ENCODE measurements at places on chromosomes 6 and 20.

GRCh38 chr6:150410906-150411305, 42.1 kb downstream of the IYD start:
- H3K27ac ChIP-seq = no peak overlapping the region
- peaks cover 1% of the 10 kb centered on the region for H3K36me3 ChIP-seq
- DNase-seq = no peak
- peaks cover 4% of the 10 kb centered on the region for H3K4me1 ChIP-seq
- H3K4me3 ChIP-seq = no peak overlapping the region

DNA sequence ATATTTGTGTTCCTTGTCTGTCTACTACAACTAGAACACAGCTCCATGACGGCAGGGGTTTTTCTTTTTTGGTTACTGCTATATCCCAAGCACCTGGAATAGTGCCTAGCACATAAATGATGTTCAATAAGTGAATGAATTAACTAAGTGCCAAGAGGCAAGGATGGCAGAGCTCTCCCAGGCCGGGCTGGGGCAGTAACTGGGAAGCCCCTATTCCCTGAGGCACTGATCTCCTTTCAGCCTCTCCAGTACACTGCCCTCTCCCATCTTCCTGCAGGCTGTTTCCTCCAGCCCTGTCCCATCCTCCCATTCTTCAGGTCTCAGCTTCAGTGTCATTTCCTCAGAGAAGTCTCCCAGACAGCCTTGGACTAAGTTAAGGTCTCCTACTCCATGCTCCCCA, 29.0 kb upstream of the SPDEF start:
- H3K4me3 ChIP-seq = no peak overlapping the region
- no peak overlapping the region for H3K27ac ChIP-seq
- no peak for DNase-seq
- no peaks in the 10 kb centered on the region for H3K4me1 ChIP-seq
- H3K36me3 ChIP-seq = no peaks in the 10 kb centered on the region

GRCh38 chr20:33279261-33279910, 3.6 kb upstream of the BPIFB1 start:
- peaks cover 22% of the 10 kb centered on the region for H3K27me3 ChIP-seq
- H3K4me3 ChIP-seq = no peak overlapping the region
- no peak overlapping the region for H3K27ac ChIP-seq
- no peaks in the 10 kb centered on the region for H3K4me1 ChIP-seq
- H3K36me3 ChIP-seq = no peaks in the 10 kb centered on the region

GRCh38 chr6:11223286-11223864, 9.1 kb downstream of the NEDD9 start:
- H3K4me3 ChIP-seq = peak overlapping the region; percentile 59
- no peaks in the 10 kb centered on the region for H3K27me3 ChIP-seq
- H3K36me3 ChIP-seq = peaks cover 79% of the 10 kb centered on the region
- no peak for DNase-seq
- peaks cover 92% of the 10 kb centered on the region for H3K4me1 ChIP-seq

DNA sequence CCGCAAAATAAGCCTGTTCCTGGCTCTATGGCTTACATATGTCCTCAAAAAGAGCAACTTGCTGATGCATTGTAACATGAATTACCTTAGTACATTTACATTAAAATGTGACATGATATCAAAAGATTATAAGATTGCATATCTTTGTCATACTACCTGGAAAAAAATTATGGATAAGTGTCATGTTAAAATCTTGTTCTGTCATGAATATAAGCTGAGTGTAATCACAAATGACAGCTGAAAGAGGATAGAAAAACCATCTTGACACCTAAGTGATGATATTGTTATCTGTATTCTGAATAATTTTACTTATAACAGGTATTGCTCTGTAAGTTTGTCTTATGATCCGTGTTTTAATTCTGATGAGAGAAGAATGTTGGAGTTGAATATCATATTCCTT, 503.0 kb upstream of the RNF217 start:
- no peaks in the 10 kb centered on the region for H3K27me3 ChIP-seq
- H3K27ac ChIP-seq = no peak overlapping the region
- H3K4me3 ChIP-seq = no peak overlapping the region
- DNase-seq = no peak
- H3K36me3 ChIP-seq = no peaks in the 10 kb centered on the region
- no peaks in the 10 kb centered on the region for H3K4me1 ChIP-seq

DNA sequence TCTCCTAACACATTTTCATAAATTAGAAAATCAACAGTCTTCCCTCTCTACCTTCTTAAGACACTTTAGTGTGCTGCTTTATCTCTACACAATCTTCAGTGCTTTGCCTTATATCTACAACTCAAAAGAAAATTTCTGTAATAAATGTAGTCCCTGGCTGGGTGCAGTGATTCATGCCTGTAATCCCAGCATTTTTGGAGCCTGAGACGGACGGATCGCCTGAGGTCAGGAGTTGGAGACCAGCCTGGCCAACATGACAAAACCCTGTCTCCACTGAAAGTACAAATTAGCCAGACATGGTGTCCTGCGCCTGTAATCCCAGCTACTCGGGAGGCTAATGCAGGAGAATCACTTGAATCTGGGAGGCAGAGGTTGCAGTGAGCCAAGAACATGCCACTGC, 9.7 kb upstream of the EDN1 start:
- H3K4me3 ChIP-seq = no peak overlapping the region
- no peak overlapping the region for H3K27ac ChIP-seq
- DNase-seq = no peak
- no peaks in the 10 kb centered on the region for H3K36me3 ChIP-seq
- H3K27me3 ChIP-seq = peaks cover 48% of the 10 kb centered on the region
- peaks cover 10% of the 10 kb centered on the region for H3K4me1 ChIP-seq

GRCh38 chr6:40176152-40176551, 241.9 kb upstream of the MOCS1 start:
- peaks cover 3% of the 10 kb centered on the region for H3K27me3 ChIP-seq
- no peak for DNase-seq
- H3K36me3 ChIP-seq = no peaks in the 10 kb centered on the region
- no peaks in the 10 kb centered on the region for H3K4me1 ChIP-seq

DNA sequence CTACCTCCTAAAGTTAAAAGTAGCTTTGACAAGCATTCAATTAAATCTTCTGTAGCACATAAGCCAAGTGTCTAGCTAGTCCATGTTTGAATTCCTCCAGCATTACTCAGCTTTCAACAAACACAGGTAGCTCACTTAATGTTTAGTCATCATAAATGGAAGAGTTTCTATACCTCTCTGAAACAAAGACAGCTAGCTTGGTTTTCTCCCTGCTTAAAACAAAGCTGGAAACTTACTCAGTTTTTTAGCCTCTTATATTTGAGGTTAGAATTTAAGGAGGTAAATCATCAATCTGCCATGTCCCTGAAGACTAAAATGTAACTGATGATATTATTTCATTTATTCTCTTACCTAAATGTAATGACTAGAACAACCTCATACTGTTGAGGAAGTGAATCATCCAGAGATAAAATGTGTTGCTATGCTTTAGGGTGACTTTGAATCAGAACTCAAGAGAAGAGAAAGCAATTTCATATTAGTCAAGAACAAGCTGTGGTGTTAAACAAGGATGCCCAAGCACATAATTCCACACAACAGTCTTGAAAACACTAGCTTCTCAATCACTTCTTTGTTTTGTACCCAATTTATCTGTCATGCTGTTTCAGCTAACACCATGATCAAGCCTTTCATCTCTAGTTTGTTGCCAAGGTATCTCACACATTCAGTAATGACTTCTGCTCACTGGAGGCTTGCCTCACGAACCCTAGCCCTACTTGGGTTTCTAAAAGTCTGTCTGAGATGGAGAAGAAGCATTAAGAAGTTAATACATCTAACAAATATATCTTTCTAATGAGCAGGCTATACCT, 251.9 kb downstream of the EPM2A start:
- H3K4me3 ChIP-seq = no peak overlapping the region
- no peak overlapping the region for H3K27ac ChIP-seq
- H3K4me1 ChIP-seq = no peaks in the 10 kb centered on the region
- no peaks in the 10 kb centered on the region for H3K27me3 ChIP-seq
- H3K36me3 ChIP-seq = no peaks in the 10 kb centered on the region

- H3K4me3 ChIP-seq = no peak overlapping the region
- no peaks in the 10 kb centered on the region for H3K36me3 ChIP-seq
- H3K4me1 ChIP-seq = no peaks in the 10 kb centered on the region
Observed at GRCh38 chr6:36803482-36803881, 35.8 kb downstream of the CPNE5 start.

GRCh38 chr20:58906894-58907293, 54.4 kb downstream of the GNAS start:
- H3K27me3 ChIP-seq = no peaks in the 10 kb centered on the region
- H3K36me3 ChIP-seq = peaks cover 81% of the 10 kb centered on the region
- peak overlapping the region; percentile 92 for H3K27ac ChIP-seq
- no peak for DNase-seq

DNA sequence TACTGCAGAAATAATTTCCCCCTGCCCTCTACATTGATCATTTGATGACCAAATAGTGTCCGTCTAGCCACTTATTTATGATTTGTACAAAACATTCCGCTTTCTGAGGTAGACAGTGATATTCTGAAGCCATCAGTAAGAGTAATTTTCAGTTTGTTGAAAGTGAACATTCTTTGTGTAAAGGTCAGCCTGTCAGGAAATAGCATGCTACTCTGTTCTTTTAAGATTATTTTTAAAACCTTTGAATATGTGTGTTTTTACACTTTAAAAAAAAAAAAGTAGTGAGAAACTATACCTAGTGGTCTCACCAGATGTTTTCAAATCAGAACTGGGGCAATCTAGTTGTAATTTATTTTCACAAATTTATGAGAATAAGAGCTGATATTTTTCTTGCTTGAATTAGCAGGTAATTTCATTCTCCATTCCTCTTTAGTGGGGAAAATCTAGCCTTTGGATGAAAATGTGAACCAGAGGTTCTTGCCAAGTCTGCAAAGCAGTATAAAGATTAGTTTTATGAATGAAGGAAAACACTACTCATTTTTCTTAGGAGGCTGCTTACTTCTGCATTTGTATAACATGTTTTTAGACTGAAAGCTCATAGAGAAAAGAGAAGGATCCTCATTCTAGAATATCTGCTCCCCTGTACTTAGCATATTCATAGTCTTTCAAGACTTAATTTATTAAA, 12.1 kb upstream of the REV3L start:
- no peak for DNase-seq
- H3K4me1 ChIP-seq = no peaks in the 10 kb centered on the region
- H3K27ac ChIP-seq = no peak overlapping the region

DNA sequence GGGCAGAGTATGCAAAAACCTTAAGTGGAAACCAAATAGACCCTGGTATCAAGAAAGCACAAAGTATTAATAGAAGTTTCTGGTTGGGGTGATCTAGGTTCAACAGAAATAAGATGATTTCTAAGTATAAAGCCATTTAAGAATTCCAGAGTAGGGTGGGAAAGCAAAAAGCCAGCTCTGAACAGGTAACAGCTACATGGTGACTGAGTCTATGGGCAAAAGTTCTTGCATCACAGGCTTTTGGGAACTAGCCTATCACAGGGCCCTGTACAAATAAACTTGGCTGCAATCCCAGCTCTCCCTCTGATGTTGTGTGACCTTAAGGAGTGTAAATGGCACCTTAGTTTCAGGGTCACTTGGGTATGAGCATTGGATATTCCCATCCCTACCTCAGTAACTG, 5.5 kb downstream of the TCF19 start:
- no peak overlapping the region for H3K4me3 ChIP-seq
- DNase-seq = no peak
- no peaks in the 10 kb centered on the region for H3K27me3 ChIP-seq
- no peak overlapping the region for H3K27ac ChIP-seq
